Hypothalamus (tissue), 51 donors: ENCODE measurements at places on chromosomes 2 and 18.

- no peak for DNase-seq
These were observed 8.7 kb upstream of the BIN1 start for GRCh38 chr2:127115471-127116199.

- no peak for DNase-seq
These were observed 4.0 kb downstream of the KIF1A start for GRCh38 chr2:240815761-240816583.

- DNase-seq: no peak
These were observed 28.9 kb upstream of the FOSL2 start for GRCh38 chr2:28363686-28364280.

DNA sequence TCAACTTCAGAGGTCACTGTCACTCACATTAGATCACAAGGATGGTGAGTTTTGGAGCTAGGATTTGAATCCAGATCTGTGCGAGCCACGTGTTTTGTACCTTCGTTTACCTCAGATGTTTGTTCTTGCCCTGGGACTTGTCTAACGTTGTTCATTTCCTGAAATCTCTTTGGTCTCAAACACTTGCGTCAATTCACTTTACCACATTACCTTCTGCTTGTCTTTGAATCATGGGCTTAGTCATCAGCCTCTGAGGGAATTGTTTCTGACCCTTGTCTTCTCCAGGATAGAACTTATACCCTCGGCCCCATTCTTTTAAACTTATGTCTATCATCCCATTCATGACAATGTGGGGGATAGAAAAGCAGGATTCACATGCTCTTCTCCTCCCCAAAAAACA is 282.7 kb downstream of the DCDC2C start:
- no peak for DNase-seq

- DNase-seq: no peak
These were observed 1.1 kb downstream of the MAP4K3 start for GRCh38 chr2:39435741-39436591.

- DNase-seq: no peak
These were observed 13.9 kb downstream of the SCYGR8 start for GRCh38 chr2:227759411-227760118.

- DNase-seq: no peak
These were observed 35.1 kb downstream of the CHN1 start for GRCh38 chr2:174970092-174970491.

- no peak for DNase-seq
These were observed 39.1 kb downstream of the TMEM163 start for GRCh38 chr2:134679745-134680144.

- peak; percentile 43 for DNase-seq
These were observed 1.8 kb downstream of the ZCCHC2 start for GRCh38 chr18:62524440-62525200.

- DNase-seq: no peak
These were observed 690.4 kb upstream of the NRXN1 start for GRCh38 chr2:51722311-51722710.

- no peak for DNase-seq
These were observed 156.6 kb upstream of the NOSTRIN start for GRCh38 chr2:168645696-168646338.

GRCh38 chr2:201496785-201497184 is 45.2 kb downstream of the STRADB start:
- no peak for DNase-seq

- no peak for DNase-seq
These were observed 212.0 kb downstream of the CPS1 start for GRCh38 chr2:210768329-210768910.

DNA sequence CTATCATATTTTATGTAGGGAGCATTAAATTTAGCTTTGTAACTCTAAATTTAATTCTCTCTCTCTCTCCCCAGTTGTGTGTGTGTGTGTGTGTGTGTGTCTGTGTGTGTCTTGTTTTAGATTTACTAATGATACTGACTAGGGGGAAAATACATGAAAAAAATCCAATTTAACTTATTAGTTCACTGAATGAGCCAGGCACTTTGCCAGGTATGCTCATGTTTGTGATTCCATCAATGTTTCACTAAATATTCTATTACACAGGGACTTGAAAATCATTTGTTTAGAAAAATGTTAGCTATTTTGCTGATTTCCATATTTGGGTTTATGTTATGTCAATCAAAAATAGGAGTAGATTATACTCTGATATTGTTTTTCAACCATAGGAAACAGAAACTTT is 203.7 kb upstream of the ZNF804A start:
- DNase-seq: no peak

GRCh38 chr2:223297788-223298187 is 245.8 kb downstream of the KCNE4 start:
- no peak for DNase-seq

- no peak for DNase-seq
These were observed 5.9 kb upstream of the SCYGR2 start for GRCh38 chr2:227592694-227593387.

DNA sequence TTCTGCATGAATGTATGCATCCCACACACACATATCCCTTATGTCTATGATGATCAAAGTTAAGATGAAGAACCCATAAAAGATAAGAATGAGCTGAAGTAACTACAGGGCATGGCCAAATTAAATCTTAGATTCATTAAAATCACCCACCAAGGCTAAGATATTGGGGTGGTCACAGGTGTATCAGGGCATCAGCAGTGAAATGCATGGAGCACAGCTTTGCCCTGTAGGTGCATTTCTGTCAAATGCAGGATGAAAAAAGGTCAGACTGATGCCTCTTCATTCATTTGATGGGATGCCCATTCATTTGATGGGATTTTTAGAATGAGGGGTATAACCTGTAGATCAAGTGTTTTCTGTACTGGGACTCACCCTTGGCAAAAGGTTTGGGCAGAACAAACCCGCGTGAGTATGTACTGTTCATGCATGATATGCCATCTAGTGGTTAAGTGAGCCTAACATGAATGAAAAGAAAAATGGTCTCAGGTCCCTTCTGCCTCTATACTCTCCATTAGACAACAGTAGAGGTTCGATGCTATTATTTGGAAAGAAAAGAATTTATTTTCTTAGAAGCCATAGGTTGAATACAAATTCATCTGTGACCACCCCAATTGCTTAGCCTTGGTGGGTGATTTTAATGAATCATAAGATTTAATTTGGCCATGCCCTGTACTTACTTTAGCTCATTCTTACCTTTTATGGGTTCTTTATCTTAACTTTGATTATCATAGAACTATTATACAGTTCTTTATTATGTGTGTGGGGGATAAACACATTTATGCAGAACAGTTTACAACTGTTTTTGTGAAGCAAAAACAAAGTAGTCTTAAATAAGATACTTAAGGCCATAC is 43.2 kb upstream of the NOSTRIN start:
- no peak for DNase-seq

DNA sequence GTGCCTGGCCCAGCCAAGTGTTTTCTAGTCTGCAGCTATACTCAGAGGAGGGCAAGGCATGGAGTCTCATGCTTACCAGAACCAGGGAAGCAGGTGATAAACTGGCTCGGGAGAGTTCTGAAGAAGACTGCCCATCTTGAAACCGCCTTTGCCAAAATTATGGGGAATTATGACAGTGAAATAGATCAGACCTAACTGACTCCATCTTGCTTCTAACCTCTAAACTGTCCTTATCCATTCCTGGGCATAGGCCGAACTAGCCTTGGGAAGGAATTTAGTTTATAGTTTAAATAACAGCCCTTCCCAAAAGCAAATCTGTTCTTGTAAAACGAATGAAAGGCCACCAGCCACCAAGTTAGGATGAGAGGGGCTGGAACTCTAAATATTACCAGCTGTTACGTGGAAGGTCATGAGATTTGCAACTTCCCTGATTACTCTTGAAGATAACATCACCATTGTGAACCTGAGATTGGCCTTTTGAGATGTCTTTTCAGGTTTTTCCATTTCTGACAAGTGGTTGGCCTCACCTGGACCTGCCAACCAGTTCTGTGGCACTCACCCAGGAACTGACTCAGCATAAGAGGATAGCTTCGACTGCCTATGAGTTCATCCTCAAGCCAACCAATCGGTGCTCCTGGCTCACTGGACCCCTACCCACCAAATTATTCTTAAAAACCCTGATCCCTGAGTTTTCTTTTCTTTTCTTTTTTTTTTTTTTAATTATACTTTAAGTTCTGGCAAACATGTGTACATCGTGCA is 23.4 kb downstream of the CHCHD5 start:
- no peak for DNase-seq

DNA sequence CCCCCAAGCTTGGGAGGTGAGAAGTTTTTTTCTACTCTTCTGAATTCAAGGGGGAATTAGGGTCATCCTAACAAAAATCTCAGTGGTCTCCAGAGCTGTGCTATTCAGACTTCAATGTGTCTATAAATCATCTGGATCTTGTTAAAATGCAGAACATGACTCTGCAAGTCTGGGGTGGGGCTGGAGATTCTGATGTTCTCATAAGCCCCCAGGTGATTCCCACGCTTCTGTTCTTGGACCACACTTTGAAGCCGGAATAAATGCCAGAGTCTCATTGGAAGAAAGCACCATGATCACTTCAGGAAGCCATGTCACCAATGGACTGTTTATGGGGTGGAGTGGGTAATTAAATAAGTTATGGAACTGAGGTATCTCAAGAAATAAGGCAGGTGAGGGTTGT is 22.2 kb upstream of the SLC16A14 start:
- no peak for DNase-seq
